ENCODE measurements at places on chromosomes 5 and 9.

- DNase-seq = no peak
Observed at GRCh38 chr9:79633558-79633957, 61.8 kb downstream of the TLE4 start.

DNA sequence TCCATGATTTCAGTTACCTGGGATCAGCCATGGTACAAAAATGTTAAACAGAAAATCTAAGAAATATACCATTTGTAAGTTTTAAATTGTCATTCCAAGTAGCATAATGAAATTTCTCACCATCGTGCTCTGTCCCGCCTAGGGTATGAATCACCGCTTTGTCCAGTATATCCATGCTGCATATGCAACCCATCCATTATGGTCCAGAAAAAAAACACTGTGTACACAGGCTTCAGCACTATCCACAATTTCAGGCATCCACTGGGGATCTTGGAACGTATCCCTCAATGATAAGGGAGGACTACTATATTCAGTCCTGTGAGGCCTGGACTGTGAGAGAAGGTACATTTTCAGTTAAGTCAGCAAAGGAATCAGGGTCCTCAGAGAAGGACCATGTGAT is 37.6 kb upstream of the HNRNPA0 start:
- no peak for DNase-seq

- DNase-seq = no peak
Observed at GRCh38 chr5:71982717-71983395, 124.4 kb upstream of the MAP1B start.

GRCh38 chr9:84839541-84839940 is 170.0 kb downstream of the NTRK2 start:
- peak; percentile 40 for DNase-seq

DNA sequence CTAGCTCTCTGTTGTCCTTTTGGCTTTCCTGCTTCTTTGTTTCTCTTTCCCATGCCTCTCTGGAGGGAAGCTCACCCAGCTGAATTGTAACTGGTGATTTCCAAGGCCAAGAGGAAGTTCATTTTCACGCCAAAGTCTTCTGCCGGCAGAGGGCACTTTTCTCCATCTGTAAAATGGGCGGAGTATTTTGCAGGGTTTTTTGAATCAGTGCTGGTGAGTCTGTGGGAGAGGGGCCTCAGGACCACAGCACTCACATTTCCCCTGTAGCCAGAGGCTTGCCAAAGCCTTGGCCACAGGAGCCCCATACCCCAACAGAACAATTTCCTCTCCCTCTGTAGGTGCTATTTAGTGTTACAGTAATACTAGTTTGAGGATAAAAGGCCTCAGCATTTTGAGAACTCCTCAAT is 42.3 kb upstream of the MATR3 start:
- no peak for DNase-seq

DNA sequence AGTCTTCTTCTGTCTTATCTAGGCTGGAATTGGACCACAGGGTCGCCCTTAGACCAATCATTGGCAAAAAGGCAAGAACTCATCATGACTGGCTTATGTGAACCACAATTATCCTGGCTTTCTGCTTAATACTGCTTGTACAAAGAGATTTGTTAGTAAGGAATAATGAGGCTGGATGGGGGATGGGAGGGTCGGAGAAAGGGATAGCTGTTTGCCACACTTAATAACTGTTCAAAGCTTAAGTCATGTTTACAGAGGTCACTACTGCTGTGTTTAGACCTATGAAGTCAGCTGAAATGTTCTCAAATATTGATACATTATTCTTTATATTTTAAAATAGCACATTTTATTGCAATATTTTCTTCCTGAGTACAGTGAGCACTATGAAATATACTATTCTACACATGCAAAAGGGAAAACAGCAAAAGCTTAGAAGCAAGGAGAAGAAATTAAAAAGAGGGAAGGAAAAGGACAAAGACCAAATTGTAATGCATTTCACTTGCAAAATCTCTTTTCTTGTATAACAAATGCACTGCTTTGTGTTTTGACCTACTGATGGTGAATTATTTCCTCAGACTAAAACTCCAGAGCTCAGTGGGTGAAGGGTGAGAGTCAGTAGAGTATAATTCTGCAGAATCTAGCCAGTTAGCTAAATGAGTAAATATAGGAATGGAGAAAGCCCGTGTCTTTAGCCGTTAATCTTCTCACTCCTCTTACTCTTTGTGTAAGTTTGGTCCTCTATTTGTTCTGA is 404.9 kb upstream of the ZNF608 start:
- peak; percentile 40 for DNase-seq

GRCh38 chr5:150758531-150759333 is at the start of gene DCTN4:
Gene DCTN4 (minus strand): TSS chr5:150759017. CDS start chr5:150758993, 24 bp downstream.
- DNase-seq = peak; percentile 98

DNA sequence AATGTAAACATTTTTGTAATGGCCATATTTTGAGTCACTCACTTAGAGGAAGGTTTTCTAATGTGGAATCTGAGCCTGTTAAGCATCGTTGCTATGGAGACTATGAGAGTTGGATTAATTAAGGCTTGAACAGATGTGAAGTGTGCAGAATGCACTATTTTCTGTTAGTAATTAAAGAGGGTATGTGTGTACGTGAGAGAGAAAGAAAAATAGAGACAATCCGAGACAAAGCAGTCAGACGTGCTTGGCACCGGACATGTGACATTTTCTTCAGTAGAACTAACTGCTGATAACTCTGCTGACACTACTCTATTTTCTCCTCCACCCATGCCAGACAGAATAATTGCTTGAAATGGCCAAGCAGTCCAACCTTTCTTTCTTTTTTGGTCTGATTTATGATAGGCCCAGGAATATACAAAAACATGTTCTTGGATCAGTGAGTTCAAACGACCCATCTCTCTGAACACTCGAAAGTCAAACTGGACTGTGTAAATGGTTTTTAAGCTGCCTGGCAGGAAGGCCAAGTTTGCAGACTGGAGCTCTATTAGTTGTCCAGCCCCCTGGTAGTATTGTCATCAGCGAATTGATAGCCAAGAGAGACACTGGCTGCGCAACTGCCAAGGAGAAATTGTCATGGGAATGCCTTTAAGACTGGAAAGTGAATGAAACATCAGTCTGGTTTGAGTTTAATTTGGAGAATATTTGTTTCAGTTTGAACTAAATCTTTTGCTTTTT is 322.1 kb downstream of the ARHGEF28 start:
- peak; percentile 61 for DNase-seq

DNA sequence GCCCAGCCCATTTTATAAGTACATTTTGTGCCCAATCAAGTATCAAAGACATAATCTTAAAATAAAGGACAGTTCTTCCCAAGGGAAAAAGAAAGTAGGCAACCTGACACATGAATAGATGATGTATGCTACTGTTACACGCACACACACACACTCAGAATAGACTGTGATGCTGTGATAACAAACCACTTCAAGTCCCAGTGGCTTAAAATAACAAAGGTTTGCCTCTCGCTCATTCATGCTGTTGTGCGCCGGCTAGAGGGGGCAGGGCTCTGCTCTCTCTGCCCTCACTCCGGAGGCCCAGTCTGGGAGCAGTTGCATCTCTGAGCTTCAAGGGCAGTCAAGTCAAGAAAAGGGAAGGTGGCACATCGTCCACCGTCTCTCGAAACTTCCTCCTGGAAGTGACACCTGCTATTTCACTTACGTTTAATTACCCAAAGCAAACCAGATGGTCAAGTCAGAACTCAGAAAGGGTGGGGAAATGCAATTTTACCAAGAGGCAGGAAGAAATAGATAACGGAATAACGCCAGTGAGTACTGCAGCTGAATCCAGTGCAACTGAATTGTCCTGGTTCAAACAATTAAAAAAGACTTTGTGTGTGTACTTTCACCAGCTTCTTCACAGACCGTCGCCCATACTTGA is 43.3 kb downstream of the ANKRD33B start:
- DNase-seq = peak; percentile 46

DNA sequence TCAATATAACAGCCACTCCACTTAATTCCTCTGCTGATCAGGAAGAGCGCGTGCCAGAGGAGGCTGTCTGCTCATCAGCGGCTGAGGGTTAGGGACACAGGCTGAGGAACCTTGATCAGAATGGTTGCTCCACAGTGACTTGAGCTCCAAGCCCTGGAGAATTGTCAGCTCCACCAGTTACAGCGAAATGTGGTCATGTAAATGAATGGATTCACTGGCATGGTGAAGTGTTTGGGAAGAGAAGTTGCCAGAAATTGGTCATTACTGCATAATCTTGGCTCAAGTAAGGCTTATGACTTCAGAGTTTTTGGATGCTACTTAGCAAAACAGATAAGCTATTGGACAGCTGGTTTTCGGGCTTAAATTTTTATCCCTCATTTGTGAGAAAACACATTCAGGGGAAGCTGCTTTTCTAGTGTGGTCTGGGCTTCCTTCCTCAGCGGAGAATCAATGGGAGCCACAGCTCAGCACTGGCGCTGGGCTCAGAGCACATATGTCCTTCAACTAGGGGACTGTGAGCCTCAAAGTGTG is 65.0 kb downstream of the PRRT1B start:
- DNase-seq = peak; percentile 42

DNA sequence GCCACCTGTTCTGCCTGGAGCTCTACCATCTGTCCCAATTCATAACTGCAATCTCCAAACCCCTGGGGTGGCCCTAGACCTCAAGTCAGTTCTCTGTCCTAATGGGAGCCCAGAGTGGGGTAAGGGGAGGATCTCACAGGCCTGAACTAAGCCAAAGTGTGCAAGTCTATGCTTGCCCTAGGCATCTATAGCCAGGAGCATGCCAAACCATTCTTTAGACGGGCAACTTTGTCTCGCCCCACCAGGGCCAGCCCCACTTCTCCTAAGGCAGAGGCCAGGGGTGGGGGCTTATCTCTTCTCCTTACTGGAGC is 3.3 kb downstream of the ACSL6 start:
- no peak for DNase-seq

DNA sequence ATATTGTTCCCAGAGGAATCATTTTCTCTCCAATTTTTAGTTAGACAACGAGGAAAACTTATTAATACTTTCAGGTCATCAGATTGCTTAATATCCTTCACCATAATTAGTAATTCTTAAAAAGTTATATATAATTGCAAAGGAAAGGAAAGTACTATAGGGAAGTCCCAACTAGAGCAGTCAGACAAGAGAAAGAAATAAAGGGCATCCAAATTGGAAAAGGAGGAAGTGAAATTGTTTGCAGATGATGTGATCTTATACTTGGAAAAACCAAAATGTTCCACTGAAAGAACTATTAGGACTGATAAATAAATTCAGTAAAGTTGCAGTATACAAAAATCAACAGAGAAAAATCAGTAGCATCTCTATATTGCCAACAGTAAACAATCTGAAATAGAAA is 223.5 kb upstream of the MEF2C start:
- no peak for DNase-seq

- DNase-seq = peak; percentile 32
Observed at GRCh38 chr5:150000990-150001659, 586 bp downstream of the HMGXB3 start.

GRCh38 chr9:33227008-33227398 is 13.0 kb upstream of the SPINK4 start:
- DNase-seq = no peak

DNA sequence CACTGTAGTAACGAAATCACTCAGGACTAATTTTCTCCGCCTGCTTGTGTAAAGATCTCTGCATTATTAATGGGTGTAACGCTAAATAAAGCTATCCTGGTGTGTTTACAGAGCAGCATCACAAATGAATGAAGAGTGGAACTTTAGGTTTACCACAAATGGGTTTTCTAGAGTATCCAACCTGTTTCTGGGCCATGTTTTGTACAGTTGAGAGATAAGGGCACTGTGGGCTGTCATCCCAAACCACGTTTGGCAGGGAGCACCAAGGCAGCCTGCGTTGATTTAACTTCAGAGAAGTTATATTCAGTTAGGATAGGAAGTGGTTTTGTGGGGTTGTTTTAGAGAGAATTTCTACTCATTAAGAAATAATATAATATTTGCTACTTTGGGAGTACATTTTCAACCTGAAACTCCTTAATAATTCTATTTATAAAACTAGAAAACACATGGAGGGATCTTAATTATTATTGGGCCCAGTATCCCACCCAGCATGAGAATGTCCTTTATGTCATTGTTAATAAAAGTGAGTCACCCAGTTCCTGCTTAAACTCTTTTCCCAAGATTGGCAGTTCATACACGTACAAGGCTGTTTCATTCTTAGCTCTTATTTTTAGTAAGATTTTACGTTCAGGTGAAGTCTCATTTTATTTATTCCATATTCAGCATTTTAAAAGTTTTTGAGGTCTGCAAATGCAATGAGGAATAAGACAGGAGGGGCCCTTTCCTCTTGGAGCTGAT is 8.0 kb downstream of the KCNN2 start:
- no peak for DNase-seq

- DNase-seq = peak; percentile 17
Observed at GRCh38 chr9:130938652-130939404, at the start of gene FIBCD1. Gene FIBCD1 (minus strand): TSS chr9:130939247. CDS start chr9:130938607, 640 bp downstream.

- peak; percentile 37 for DNase-seq
Observed at GRCh38 chr5:75167345-75167744, 69.3 kb downstream of the ANKRD31 start.

- DNase-seq = no peak
Observed at GRCh38 chr9:2289263-2289662, 274.1 kb downstream of the SMARCA2 start.

- DNase-seq = no peak
Observed at GRCh38 chr5:139861021-139861888, 65.6 kb downstream of the PSD2 start.

DNA sequence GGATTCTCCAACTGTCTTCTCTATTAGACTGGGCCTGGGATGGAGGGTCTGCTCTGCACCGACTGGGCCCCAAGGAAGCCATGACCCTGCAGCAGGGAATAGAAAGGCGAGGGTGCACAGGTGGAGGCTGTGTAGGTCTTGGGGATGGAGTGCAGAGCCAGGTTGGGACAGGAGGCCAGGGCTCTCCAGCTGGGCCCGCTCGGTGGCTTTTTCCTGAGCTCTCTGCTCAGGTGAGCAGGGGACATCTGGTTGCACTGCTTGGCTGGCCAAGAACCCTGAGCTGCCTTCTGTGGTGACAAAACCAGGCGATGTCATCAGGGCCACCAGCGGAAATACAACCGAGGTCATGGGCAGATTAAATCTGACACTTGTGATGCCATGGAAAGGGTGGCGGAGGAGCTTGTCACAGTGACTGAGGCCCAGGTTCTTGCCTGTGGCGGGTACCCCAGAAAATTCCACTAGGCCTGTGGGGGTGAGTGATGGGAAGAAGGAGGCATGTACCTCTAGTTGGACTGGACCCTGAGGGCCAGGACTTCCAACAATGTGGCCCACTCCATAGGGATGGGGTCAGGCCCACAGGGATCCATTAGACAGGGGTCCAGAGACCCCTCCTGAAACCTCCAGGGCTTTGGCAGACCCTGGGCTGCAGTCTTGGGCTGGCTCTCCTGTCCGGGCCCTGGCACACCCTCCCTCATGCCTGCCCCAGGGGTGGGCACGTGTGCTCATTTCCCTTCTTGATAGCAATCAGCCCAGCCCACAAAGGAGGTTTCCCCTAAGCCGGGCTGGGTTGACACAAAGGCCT is 4.4 kb upstream of the IL3 start:
- DNase-seq = no peak
